ENCODE measurements at places on chromosomes 5 and 9.

GRCh38 chr5:178319541-178320041 lies 87.0 kb upstream of the PHYKPL start:
- DNase-seq: no peak

DNA sequence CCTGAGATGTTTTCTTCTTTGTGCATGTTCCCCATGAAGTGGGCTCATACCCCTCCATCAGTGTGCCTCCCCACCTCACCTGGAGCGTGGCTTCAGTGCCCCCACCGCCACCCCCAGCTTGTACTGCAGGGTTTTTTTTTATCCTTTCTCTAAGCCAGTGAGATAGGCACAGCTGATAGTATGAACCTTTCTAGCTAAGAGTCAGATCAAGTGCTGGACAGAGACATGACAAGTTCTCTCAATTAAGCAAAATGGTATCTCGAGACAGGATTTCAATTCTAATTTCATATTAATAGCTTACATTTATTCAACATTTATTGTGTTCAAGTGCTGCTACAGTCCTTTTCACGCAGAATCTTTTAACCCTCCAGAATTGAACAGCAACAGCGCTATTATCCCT lies 55.7 kb downstream of the NDFIP1 start:
- no peak for DNase-seq

GRCh38 chr5:149853701-149854100 lies 90.9 kb downstream of the PDE6A start:
- no peak for DNase-seq

DNA sequence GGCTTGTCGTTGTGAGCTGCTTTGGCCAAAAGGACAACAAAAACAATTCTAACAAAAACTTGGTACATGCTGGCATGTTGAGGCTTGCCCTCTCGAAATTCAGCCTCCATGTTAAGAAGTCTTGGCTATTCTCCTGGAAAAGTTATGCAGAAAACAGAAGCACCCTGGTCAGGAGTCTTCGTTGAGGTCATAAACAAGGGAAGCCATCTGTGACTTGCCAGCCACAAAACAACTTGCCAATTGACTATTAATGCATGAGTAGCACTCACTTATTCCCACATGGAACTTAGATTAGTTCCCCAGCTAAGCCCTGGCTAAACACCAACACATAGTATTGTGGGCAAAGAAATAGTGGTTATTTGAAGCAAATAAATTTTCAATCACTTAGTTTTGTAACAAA lies 521.0 kb upstream of the CHD1 start:
- no peak for DNase-seq

DNA sequence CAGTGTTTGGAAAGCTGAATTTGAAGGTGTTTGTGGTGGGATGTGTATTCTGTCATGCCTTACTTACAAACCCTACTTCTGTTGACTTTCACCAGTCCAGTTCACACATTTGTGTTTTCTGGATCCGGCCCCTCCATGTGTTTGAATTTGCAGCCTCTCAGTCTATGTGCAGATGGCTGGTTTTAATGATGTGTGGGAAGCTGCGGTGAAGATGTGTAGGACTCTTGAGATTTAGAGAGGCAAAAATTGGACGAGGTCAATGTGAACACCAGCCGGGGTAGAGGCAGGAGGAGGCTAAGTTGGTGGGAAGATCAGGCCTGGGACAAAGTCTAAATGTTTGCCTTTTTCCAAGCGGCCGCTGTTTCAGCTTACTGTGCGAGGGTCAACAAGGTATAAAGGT lies 115.4 kb upstream of the KLF9 start:
- DNase-seq: no peak

- peak; percentile 43 for DNase-seq
Observed at GRCh38 chr5:82347201-82347865, 69.2 kb upstream of the RPS23 start.

All from nucleus accumbens (tissue), 56 donors.